ENCODE measurements at places on chromosomes 6 and 20. TPM values are rescaled to one million over a fixed set of nuclear protein-coding genes. Genes with fewer than 3 reads are reported as not detected.

- H3K27me3 ChIP-seq: no peaks in the 10 kb centered on the region
- no peak for DNase-seq
- peaks cover 5% of the 10 kb centered on the region for H3K36me3 ChIP-seq
- H3K4me1 ChIP-seq: peaks cover 11% of the 10 kb centered on the region
Observed at GRCh38 chr6:136895901-136896300, 26.2 kb upstream of the SLC35D3 start.

- no peak overlapping the region for H3K4me3 ChIP-seq
- H3K36me3 ChIP-seq: peaks cover 50% of the 10 kb centered on the region
- H3K4me1 ChIP-seq: no peaks in the 10 kb centered on the region
- H3K27ac ChIP-seq: no peak overlapping the region
- DNase-seq: no peak
Observed at GRCh38 chr20:41436679-41437078, 70.1 kb upstream of the EMILIN3 start.

DNA sequence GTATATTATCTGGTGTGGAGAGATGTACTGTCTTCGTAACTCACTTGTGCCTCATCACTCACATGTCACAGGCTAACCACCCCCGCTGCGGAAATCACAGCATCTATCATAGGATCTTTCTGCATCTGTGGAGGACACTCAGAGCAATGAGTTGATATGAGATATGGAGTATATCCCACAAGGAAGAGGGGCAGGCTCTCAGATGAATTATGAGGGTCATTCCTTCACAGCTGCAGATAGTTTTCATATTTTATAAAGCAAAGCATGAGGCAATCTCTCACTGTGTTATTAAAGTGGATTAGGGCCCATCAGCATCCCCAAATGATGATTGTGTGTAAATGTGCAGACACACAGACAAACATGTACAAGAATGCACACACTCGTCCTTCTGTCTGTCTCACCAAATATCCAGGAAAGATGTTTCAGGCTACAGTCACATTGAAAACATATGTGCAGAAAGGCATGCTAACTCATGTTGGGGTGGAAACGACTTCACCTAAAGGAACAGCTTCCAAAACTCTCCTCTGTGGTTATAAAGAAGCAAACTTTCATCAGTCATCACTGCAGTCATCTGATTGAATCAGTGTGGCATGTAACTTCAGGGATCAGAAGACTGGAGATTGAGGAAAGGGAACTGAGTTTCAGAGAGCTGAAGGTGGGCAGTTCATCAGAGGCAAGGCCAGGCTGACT, 164.7 kb downstream of the FOXC1 start:
- no peak overlapping the region for H3K4me3 ChIP-seq
- H3K27ac ChIP-seq: no peak overlapping the region
- no peaks in the 10 kb centered on the region for H3K27me3 ChIP-seq

Gene TCP11
- not detected for total RNA-seq

Gene ENPP1
- total RNA-seq: 4.9 TPM

Gene SLC22A1
- total RNA-seq: 1.7 TPM

Gene GTSF1L
- total RNA-seq: not detected
